Eye (tissue), 1 donor: ENCODE measurements at places on chromosomes 13 and 19.
A peak's percentile ranks its signal among the peaks of the same experiment; 100 is the strongest.

DNA sequence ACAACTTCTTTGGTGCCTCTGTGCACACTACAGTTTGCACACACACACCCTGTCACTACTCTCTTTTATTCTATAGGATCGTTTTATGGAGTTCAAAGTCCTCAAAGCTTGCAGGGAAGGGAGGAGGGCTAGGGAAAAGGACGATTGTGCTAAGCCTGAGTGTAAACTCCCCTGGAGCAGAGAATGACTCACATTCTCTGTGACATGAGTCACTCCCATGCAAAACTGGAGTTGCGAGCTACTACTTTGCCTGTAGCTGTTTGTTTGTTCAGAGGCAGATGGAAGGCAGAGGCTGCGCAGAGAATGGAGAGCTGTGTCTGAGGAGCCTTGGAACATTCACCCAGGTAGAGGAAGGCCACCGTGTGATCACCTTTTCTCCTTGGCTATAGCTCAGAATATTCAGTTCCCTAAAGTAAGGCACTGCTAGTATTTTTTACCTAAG lies 80.5 kb upstream of the MBNL2 start:
- peak; percentile 70 for DNase-seq

- no peak for DNase-seq
Measured at GRCh38 chr13:40653527-40654318, 12.7 kb downstream of the FOXO1 start.

DNA sequence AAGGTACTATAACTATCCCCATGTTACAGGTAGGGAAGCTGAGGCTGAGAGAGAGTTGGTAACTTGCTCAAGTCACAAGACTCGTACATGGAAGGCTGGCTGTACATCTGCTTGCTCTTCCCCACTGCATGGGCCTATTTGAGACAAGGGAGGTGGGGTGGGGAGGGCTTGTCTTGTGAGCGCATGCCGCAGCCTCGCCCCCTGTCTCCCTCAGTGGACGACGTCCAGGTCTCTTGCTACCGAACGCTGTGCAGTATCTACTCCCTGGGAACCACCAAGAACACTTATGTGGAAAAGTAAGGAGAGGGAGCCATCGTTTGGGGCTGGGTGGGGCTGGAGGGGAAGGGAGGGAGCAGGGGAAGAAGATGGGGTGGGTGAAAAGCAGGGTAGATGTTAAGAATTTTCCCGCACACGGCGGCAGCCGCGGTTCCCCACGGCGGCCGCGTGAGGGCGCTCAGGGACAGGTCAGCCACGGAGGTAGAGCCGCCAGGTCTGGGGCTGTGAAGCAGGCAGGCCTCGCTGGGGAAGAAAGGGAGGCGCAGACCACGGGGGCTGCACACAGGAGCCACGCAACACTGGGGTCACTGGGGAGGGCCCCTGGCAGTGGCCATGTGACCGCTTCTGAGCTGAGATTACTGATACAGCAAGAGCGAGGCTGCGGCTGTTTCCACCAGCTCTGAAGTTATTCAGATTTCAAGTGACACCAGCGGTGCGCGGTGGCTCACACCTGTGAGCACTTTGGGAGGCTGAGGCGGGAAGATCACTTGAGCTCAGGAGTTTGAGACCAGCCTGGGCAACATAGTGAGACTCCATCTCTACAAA lies 81.5 kb downstream of the RYR1 start:
- DNase-seq: peak; percentile 86

GRCh38 chr19:40397568-40397906 lies 7.6 kb upstream of the HIPK4 start:
- DNase-seq: no peak

- no peak for DNase-seq
Measured at GRCh38 chr19:42216653-42217519, 591 bp downstream of the DEDD2 start.

GRCh38 chr13:41111454-41111853 lies 21.1 kb downstream of the KBTBD6 start:
- no peak for DNase-seq

DNA sequence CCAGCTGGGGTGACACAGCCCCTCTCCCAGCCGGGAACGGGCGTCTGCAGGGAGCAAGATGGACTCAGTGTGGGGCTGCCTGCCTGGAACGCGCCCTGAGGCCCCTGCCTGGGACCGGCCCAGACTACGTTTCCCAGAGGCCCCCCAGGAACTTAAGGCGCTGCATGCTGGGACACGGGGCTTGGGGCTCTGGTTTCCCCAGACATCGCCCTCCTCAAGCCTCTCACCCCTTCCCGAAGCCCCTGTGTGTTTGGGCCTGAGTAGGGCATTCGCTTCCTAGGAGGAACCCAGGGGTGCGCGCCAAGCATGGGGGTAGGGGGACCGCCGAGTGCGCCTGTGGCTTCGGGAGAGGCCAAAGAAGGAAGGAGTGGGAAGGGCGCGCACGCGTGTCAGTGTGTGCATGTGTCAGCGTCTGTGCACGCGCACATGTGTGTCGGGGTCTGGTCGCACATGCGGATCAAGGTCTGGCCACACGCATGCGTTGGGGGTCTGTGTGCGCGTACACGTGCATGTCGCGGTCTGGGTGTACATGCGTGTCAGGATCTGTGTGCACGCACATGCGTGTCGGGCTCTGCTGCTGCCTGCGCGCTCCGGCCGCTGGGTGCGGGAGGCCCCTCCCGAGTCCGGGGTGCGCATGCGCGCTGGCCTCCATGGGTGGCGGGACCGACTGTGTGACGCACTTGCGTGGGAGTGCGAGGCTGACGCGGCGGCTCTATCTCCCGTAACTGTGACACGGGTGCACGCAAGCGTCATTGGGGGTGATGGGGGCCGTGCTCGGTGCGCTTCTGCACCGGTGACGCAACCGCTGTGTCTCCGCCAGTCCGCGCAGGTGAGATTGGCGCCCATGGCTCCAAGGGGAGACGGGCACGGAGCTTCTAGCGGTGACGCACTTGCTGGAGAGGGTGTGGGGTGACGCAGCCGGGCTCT lies 16.2 kb downstream of the ZNF331 start:
- peak; percentile 89 for DNase-seq

GRCh38 chr19:18750295-18750970 lies 40.7 kb downstream of the COMP start:
- DNase-seq: no peak

DNA sequence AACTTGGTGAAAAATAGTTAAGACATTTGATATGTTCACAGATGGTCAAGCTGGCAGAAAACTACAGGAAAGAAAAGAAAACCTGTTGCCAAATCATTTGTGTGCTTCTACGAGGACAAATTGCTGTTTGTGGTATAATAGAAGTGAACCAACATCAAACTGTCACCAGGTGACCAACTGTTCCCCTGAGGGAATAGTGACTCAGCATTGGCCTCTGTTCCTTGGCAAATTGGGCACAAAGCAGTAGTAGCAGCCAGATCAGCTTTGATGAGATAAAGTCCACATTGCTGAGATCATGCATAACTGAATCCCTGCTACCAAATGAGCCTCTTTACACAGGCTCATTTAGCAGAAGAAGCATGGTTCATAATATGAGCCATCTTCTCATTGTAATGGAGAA lies 103.5 kb downstream of the POSTN start:
- DNase-seq: no peak

GRCh38 chr13:35228536-35228935 lies 248.0 kb downstream of the MAB21L1 start:
- no peak for DNase-seq

GRCh38 chr13:40274103-40274502 lies 392.3 kb downstream of the FOXO1 start:
- no peak for DNase-seq

- no peak for DNase-seq
Measured at GRCh38 chr19:12737835-12738351, 596 bp downstream of the GET3 start.

GRCh38 chr19:3499738-3500428 lies 591 bp downstream of the DOHH start:
- no peak for DNase-seq

- peak; percentile 91 for DNase-seq
Measured at GRCh38 chr19:12676384-12676792, 5.3 kb downstream of the DHPS start.

- DNase-seq: peak; percentile 3
Measured at GRCh38 chr19:3866910-3867638, 1.8 kb downstream of the ZFR2 start.

DNA sequence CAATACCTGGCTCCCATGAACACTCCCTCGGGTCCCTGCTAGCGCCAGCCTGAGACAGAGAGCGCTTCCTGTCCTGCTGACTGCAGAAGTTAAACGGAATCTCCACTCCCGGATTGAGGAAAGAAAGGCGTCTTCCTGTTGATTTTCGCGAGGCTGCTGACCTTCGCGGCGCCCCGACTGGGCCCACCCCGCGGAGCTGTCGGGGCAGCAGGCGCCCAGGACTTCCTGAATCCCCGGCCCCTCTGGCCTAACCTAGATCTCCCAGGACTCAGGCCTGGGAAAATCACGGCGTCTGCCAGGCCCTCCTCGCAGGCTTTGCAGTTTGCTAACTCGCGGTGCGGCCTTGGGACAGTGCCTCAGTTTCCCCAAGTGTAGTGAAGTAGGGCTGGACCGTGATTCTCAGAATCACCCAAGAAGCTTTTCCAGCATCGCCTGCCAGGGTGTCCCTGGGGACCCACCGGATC lies 108.8 kb downstream of the KCTD15 start:
- DNase-seq: peak; percentile 60

DNA sequence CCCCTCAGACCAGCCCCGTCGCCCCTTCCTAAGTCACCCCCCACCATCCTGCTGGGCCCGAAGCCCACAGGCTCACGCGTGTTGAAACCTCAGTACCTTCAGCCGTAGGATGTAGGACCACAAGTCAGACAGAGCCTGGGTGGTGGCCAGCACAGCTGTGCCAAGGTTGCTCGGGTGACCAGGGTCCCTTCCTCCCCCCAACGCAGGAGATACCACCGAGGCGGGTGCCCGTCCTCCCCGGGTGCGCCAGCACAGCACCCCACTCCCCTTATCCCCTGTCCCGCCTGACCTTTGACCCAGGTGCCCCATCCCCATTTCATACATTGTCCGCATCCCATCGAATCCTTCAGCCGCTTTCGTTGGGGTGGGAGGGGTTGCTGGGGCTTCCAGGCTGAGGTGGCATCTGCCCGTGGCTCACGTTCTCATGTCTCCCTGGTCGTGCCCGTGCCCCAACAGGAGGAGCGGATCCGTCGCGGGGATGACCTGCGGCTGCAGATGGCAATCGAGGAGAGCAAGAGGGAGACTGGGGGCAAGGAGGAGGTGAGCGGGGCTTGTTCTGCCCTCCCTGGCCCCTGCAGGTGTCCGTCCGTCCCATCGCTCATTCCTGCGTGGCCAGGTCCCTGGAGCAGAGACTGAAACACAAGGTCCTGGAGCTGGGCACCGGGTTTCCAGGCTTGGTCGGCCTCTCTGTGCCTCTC lies 14.5 kb downstream of the EPN1 start:
- no peak for DNase-seq

GRCh38 chr13:33633701-33634545 lies 184.0 kb upstream of the RFC3 start:
- peak; percentile 68 for DNase-seq

GRCh38 chr13:90103099-90103784 lies 1244.2 kb upstream of the MIR17HG start:
- no peak for DNase-seq

DNA sequence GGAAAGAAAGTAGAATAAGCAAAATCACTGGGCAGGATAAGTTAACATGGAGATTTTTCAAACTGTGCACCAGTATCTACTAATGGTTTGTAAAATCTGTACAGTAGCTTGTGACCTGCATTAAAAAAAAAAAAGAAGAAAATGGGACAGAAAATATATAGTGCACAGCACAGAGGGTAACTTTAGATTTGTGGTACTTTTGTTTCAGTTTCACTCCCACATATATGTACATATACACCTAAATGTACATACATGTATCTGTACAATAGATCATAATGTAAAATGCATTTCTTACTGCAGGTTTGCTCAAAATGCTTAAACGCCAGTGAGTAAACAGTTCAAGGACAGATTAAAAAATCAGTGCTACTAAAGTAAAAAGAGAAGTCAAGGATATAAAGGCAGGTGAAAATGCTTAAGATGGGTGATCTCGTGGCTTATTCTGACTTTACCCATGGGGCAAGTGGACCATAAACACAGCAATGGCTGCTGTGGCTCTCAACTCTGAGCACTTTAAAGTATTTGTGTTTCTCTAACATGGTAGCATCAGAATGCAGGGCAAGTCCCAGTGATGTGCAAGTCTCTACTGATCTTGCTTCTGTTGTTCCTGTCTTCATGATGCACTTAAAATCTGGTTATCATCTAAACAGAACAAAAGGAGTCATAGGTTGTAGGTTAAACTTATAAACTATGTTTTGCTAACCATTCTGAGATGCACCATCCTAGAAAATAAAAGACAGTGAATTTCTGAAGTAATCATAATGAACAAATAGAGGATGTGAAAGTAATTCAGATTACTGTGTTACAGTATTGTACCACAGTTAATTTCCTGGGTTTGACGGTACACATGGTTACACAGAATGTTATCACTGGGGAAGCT lies 112.3 kb downstream of the MIPEP start:
- no peak for DNase-seq

GRCh38 chr19:51195316-51195586 lies 29.6 kb upstream of the CD33 start:
- DNase-seq: no peak

GRCh38 chr19:46189971-46190888 lies 39.3 kb upstream of the IGFL1 start:
- no peak for DNase-seq

DNA sequence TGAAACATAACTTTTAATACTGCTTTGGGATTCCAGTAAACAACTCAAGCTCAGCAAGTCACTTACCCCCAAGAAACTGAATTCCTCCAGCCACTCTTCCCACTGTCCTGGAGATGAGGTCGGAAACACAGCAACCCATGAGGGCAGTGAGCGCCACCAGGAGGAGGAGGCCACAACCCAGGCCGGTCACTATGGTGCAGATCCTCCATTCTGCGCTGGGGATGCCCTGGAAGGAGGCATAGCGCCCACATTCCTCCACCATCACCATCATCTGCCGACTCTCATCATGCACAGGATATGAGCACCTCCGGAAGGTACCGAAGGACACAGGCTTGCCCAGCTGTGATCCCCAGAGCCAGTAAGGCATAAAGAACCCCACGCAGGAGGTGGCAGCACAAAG lies 2.2 kb downstream of the LHFPL6 start:
- no peak for DNase-seq

DNA sequence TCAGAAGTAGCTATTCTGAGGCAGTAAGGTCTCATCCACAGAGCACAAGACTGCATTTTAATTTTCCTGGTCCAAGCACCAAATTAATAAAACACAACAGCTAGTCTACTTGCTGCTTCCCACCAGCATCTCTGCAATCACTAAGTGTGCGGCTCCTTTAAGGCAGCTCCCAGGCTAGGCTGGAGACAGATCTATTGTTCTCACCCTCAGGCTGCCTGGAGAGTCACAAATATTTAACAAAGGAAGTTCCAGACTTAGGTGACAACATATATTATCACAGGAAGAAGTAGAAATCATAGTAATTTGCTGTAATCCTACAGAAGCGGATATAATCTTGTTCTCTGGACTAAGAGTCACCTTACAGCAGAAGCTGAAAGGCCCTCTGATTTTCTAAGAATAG lies 2.2 kb upstream of the EID2 start:
- peak; percentile 67 for DNase-seq
